Renal cortical epithelial cell (primary cell): ENCODE measurements at places on chromosomes 6 and 20. TPM values are rescaled to one million over a fixed set of nuclear protein-coding genes. Genes with fewer than 3 reads are reported as not detected.
A peak's percentile ranks its signal among the peaks of the same experiment; 100 is the strongest.

HLA-DRB5 gene
- total RNA-seq: 0.20 and 0.87 TPM in 2 replicates

CST3 gene
- 247 and 632 TPM in 2 replicates for total RNA-seq

ADGRB3 gene
- total RNA-seq: under 0.01 and 0.05 TPM in 2 replicates

PAQR8 gene
- total RNA-seq: 3.6 and 3.8 TPM in 2 replicates

HLA-DRA gene
- total RNA-seq: 0.52 and 0.70 TPM in 2 replicates

DNA sequence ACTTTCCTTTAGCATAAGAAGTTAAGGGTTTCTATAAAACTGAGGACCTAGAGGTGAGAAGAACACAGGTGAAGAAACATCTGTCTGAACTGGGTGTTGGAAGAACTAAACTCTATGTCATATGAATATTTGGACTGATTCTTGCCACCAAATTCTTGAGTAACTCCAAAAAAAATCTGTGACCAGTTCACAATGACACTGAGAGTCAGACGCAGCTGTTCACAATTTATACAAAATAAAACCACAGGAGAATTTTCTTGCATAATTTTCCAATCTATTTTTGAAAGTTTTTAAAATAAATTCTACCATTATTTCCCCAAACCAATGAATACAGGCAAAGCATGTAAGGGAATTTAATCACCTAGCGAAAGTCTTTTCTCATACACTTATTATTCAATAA is 148.1 kb upstream of the TCF21 start:
- DNase-seq: no peak

DNA sequence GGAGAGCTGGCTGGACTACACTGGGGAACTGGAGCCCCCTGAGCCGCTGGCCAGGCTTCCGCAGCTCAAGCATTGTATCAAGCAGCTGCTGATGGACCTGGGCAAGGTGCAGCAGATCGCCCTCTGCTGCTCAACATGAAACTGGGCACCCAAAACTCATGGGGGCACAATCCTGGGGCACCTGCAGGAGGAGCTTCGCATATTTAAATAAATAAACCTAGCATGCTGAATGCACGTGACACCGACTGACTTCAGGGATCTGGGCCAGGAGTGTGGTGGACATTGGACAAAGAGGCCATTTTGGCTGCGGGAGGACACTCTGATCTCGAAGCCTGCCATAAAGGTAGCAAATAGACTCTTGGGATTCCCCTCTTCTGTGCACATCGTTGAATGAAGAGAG is 6.8 kb downstream of the SCAND1 start:
- DNase-seq: peak; percentile 14

DNA sequence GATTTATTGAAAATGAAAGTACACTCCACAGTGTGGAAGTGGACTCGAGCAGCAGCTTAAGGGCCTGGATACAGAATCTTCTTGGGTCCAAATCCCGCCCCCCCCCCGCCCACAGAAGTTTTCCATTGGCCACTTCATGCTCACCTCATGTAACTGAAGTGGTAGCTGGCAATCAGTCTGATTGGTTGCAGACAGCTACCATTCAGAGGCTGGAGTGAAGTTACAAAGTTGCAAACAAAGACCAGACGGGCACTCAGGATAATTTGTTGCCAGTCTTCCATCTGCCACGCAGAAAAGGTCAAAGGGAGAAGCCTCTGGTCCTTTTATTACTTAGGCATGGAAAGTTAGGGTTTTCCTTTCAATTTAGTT is 25.8 kb upstream of the FABP7 start:
- DNase-seq: no peak

- DNase-seq: peak; percentile 31
These were observed 439.2 kb downstream of the PKHD1 start for GRCh38 chr6:51648236-51648635.

DNA sequence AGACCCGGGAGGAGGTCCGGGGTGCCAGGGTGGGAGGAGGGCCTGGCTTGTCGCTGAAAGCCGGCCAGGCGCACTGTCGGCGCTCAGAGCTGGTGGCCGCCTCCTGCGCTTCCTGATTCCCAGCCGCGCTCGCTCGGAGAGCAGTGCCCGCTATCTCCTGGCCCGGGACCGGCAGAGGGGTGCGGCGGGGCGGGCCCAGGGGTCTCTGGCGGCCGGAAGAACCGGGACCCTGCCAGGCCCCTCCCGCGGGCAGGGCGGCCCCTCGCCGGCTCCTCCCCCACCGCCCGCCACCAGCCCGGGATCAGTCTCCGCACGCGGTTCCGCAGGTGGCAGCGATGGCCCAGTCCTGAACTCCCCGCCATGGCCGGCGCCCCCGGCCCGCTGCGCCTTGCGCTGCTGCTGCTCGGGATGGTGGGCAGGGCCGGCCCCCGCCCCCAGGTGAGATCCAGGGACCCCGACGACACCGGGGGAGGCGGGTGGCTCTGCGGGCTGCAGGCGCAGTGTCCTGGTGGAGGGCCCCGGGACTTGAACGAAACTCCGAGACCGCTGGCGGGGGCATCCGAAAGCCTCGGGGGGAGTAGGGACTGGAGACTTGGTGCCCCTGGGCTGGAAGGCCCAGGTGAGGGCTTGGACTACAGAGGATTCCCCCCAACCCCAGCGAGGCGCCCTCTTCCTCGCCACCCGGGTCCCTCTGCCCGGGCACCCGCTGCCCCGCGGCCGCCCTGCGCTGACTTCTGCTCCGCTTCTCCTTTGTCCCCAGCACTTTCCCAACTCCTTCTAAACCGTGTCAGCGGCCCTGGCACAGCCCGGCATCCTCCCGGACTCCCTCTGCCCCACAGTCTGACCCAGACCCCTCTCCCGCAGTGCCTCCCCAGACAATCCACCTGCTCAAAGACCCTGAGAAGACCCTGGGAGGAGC is at the start of gene GLP1R:
GLP1R (plus strand) TSS at position 301 of the 919 bp plus-strand sequence; CDS start at position 361, 60 bp downstream.
- DNase-seq: no peak

DNA sequence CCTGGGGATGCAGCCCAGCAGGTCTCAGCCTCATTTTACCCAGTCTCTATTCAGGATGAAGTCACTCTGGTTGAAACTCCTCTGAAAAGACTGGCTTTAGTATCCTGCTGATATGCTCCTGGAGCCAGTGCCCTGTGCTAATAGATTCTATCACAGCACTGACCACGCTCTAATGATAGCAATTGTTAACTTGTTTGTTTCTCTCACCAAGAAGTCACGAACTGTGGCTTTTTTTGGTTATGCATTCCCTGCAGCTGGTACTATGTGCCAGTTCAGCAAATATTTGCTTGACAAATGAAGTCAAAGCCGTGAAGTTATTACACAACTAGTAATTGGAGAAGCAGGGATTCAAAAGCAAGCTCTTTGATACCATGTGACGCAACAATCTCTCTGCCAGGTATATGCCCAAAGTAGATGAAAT is 754.6 kb downstream of the KIF16B start:
- DNase-seq: peak; percentile 95

GRCh38 chr20:20070871-20071726 is 18.8 kb downstream of the CFAP61 start:
- DNase-seq: no peak

GRCh38 chr6:22250486-22250885 is 46.4 kb downstream of the PRL start:
- peak; percentile 54 for DNase-seq

DNA sequence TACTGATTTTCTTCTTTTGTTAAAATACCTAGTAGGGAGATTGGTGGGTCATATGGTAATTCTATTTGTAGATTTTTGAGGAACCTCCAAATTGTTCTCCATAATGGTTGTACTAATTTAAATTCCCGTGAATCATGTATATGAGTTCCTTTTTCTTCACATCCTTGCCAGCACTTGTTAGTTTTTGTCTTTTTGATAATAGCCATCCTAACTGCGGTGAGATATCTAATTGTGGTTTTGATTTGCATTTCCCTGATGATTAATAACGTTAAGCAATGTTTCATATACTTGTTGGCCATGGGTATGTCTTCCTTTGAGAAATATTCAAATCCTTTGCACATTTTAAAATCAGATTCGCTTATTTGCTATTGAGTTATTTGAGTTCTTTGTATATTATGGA is 110.9 kb downstream of the JAG1 start:
- no peak for DNase-seq

DNA sequence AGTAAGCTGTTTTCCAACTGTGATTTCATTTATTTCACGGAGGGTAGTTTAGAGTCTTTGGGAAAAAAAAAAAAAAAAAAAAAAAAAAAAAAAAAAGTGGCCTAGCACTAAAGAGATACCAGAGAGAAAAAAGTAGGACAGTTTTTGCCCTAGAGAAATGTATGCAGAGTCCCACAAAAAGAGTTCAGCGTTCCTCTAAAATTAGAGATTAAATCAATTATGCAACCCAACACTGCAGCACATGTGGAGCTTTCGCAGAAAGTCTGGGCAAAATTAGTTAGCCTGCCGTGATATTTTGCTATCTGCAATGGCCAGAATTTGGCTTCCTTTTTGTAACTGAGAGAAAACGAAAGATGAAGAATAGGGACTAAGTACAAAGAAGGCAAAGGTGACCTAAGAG is 309.8 kb downstream of the PKHD1 start:
- no peak for DNase-seq
